ENCODE measurements at places on chromosomes 7 and 10.

GRCh38 chr10:10096296-10096695, 921.4 kb upstream of the CELF2 start:
- DNase-seq: no peak

DNA sequence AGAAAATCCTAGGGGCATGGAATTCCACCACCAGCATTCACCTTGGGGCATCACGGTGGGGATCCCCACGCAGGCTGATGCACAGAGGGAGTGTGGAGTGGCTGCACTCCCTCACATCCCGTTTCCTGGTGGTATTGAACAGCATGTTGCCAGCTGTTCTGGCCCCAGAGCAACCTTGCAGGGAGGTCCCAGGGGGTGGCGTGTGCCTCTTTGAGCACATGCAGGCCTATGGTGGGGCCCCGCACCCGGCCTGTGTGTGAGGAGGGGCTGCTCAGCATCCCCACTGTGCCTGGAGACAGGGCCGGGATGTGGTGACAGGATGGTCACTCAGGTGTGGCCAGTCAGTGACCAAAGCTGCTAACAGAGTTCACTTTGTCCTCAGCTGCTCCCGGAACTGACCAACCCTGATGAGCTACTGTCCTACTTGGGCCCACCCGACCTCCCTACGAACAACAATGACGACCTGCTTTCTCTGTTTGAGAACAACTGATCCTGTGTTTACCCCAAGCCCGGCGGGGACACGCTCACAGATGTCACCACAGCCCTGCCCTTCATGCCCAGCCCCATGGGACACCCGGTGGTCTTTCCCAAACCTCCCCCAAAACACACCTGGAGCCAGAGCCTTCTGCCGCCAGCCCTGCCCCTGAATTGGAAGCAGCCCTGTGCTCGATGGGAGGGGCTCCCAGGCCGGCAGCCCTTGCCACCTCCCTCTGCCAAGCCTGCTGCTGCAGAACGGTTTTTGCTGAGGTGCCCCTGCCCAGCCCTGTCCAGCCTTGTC, 18.7 kb downstream of the ZMIZ2 start:
- DNase-seq: no peak

- DNase-seq: no peak
These were observed 657.3 kb downstream of the TYW1 start for GRCh38 chr7:67653856-67654454.

DNA sequence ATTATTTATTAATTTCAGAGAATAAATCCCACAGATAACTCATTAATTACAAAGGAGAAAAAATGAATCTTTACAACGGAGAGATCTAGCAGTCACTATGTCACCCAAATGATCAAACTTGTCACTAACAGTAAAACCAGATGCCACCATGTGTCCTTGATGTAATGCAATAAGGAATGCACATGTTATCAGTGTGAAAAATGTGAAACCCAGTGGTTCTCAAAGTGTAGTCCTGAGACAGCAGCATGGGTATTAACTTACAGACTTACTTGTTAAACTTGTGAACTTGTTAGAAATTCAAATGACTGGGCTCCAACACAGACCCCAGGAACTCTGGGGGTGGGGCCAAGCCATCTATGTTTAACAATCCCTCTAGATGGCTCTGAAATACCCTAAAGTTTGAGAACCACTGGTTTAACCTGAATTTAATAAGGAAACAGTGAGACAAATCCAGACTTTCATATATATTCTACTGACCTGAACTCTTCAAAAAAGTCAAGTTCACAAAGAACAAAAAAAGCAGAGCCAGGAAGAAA, 77.4 kb downstream of the RNLS start:
- no peak for DNase-seq

DNA sequence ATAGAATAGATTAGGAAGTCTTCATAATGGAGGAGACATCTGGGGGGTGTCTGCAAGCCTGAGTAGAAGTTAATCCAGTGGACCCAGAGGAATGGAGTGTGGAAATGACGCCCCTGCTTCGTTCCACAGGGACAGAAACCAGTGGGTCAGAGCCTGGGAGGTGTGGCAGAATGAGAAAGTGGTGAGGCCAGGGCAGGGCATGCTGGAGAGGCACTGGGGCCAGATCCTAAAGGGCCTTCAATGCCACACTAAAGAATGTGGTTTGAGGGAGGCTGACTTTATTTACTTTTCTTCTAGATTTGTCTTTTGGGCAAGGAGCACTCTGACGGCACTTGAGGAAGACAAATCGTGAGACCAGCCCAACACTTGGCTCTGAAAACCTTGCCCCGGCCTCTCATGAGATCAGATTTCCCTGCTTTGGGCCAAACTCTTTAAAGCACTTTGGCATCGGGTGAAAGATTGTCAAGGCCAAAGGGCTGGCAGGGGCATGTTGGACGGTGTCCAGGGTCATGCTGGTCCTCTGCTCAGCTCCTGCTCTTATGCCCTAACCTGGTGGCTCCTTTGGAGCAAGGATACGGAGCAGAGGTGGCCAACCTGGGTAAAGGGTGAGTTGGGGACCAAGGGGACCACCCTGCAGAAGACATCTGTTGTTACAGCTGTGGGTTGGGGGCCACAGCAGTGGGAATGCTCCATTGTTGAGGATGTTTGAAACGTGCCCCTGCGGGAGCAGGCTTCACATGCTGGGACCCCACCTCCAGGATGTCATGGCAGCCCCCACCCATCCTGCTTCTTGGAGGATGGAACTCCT, 157.0 kb upstream of the ZMIZ1 start:
- DNase-seq: no peak

GRCh38 chr10:100194711-100195110, 8.9 kb upstream of the ERLIN1 start:
- DNase-seq: no peak

GRCh38 chr10:54262726-54263125, 538.3 kb downstream of the PCDH15 start:
- DNase-seq: no peak

DNA sequence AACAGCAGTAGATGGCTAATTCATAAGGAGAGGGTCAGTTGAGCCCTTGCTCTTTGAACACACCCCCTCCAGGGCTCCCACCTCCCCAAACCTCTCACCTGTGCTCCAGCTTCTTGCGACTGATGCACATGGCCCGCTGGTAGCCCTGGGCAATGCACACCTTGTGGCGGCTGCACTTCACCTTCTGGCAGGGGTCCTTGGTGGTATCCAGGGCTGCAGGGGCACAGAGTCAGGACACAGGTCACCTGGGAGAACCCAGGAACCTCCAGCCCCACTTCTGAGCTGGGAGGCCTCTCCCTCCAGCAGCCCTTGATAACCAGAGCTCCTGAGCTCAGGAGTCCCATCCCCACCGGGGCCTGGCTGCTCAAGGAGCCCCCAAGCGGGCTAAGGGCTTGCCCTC, 16.3 kb downstream of the SPOCK2 start:
- DNase-seq: no peak

DNA sequence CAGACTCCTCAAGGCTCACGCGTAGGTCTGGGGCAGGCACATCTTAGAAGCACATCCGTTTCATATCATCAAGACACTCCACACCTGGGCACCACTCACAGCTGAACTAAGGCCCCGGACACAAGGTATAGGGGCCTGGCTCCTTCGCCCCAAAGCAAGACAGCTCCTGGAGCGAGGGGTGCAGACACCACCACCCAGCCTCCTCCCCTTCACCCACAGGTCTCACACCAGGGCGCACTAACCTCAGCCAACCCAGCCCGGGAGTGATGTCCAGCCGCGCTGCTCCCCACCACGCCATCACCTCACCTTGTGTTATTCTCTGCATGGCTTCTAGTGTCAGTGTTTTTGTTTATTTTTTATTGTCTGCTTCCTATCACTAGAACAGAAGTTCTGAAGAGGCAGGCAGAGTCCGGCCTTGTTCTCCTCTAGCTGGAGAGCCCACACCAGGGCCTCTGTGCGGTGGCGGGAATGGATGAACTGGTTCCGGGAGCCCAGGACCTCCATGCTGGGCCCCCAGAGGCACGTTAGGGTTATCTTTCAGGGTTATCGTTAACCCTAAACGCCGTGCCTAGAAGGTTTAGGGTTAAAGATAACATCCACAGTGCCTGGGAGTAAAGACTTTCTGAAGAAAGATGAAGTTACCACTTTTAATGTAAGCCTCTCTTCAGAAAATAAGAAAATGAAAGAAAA, 21.8 kb downstream of the BRI3 start:
- DNase-seq: no peak
